HCT116 (cell line): ENCODE measurements at places on chromosomes 6 and 20.

- DNase-seq = no peak
Measured at GRCh38 chr20:21353236-21353635, 44.1 kb downstream of the NKX2-4 start.

- DNase-seq = no peak
Measured at GRCh38 chr6:97876711-97877110, 593.7 kb upstream of the MMS22L start.

- no peak for DNase-seq
Measured at GRCh38 chr6:81838724-81839426, 86.4 kb upstream of the TENT5A start.

DNA sequence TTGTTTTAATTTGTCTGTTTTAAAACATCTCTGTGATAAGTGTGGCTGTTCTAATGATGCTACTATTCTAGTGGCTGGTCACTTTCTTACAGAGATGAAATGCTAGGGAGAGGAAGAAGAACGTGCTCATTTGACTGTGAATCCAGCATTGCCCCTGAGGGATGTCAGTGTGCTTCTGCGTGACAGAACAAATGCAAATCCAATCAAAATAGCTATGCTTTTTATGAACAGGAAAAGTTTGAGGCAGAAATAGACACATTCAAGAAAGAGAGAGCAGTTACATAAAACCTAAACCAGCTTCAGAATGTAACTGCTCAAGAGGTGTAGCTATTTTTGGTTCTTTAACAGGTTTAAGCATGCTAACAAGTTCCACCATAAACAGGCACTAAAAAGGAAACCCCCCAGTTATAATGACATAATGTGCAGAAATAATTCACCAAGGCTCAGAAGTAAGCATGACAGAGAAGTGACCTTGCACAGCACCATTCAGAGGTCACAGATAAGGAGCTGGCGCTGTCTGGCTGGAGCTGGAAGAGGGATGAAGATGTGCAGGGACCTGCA, 385.3 kb downstream of the EPM2A start:
- DNase-seq = no peak

DNA sequence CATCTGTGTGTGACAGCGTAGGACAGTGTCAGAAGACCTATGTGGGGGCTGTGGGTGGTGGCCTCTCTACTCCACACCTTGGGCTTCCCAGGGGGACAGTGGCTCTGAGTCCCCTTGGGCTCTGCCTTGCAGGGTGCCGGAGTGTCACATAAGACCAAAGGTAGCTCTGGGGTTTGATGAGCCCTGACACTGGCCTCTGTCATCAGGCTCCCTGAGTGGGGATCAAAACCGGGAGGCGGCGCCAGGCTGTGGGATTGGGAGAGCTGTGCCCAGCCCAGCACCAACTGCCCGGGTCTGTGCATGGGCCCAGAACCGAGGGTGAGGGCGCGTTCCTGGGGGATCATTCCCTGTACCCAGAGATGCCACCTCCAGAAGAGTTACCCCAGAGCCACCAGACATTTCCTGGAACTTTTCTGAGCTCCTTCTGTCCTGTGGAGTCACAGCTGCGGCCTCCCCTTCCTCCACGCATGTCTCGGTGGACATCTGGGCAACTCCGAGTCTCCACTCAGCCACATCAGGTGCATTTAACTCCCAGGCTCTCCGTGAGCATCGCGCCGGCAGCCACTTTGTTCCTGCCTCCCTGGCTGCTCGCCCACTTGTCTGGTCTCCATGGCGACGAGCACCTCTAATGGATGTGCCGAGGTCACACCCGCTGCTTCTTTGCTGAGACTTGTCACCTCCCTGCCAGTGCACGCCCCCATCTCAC, 94.7 kb downstream of the TMEM242 start:
- DNase-seq = no peak

DNA sequence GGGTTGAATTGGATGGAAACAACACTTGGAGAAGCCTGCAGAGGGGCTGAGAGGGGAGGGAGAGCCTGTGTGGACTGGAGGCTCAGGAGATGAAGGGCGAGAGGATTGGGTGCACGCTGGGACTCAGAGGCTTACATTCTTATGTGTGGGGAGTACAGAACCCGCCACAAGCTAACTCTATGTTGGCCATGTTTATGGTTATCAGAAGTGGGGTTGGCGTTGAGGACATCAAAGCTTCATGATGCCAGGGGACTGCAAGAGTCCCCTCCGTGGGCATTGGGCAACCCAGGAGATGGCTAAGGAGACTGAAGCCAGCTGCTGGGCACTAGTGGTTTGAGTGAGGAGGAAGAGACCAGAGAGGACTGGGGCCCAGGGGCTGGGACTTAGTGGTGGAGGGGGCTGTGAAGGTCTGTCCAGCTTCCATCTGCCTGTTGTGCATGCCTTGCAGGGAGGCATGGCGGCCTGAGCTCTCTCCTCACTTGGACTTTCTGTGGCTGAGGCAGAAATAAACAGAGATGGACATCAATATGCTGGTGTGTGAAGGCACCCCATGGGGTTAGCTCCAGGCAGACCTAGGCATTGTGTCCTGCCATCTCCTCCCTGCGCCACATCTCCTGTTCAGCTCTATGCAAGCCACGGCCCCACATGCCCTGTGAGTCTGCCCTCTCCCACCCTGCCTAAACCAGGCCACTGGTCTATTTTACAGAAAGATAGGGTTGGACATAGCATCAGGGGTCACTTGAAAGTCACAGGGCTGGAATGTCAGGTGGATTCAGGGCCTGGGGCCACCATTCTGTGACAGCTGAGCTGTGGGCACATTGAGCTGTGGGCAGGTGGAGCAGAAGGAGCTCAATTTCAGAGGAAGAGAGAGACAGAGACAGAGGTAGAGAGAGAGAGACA, 61.6 kb downstream of the PHACTR3 start:
- DNase-seq = no peak

DNA sequence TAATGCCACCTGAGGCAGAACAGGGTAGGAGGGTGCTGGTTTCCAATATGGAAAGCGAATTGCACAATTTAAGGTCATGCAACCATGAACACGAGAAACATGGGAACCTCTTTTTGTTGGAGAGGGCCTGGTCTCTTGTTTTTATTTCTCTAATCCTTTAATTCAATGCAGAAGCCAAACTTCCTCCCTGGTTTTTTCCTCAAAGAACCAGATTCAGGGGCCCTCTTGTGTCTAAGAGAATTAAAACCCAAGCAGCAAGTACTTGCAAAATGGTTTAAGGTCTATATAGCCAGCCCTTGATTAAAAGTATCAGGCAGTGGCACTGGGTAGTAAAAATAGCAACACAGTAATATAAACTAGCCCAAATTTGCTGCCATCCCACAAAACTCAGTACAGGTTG, 19.5 kb downstream of the GSTA4 start:
- DNase-seq = no peak

DNA sequence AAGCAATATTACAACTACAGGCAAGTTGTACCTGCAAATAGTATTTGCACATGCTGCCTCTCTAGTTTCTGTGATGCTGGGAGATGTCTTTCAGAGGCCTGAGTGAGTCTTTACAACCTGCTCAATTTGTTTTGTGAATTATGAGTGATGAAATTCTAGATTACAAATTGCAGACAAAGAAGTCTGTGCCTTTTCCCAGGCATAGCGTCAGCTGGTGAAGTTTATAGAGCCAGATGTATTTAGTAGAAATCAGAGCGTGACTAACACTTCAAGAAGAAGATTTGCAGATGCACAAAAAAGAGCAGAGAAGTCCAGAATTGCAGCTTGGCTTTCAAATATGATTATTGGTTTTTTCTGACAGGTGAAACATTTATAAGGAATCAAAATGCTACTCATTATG, 289.9 kb downstream of the PLCB1 start:
- DNase-seq = no peak

DNA sequence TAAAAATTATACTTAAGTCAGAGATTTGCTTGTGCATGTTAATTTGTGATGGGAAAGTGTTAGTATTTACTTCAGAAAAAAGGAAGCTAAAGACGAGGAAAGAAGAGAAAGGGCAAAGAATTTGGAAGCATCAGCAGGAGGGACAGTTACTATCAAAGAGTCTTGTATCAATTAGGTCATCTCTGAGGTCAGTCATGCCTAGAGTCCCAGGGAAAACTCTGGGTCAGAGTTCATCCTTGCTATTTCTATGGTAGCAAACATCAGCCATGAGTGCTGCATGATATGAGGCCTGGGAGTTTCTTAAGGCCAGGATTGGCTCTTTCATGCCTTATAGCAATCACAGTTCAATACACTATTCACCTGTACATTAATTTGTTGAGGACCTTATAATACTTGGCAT, 292.9 kb downstream of the FARS2 start:
- no peak for DNase-seq

DNA sequence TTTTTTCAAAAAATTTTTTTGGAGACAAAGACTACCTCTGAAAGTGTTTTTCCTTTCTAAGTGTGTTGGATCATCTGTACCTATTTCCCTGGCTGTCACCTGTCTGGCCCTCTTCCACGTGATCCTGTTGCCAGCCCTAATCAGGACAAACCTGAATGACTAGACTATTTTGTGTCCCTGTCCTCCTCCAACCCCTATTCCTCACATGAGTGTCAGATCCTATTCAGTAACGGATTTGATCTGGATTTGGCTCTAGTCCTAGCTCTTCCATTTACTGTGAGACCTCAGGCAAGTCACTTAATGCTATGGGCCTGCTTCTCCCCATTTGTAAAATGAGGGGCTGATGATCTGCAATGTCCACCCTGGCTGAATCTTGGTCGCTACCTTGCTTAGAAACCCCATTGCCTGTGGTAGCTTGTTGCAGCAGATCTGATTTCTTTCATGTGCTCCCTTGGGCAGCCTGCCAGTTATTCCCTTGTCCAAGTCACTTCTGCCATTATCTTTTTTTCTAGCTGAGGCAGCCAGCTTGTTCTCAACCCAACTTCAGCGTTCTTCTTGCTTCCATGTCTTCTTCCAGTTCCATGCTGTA, 4.8 kb downstream of the PHF20 start:
- DNase-seq = no peak

GRCh38 chr6:84801250-84801649, 36.9 kb upstream of the TBX18 start:
- no peak for DNase-seq

- no peak for DNase-seq
Measured at GRCh38 chr6:90168693-90169131, 127.9 kb downstream of the BACH2 start.

GRCh38 chr20:25548613-25549086, 36.7 kb downstream of the NINL start:
- DNase-seq = no peak

DNA sequence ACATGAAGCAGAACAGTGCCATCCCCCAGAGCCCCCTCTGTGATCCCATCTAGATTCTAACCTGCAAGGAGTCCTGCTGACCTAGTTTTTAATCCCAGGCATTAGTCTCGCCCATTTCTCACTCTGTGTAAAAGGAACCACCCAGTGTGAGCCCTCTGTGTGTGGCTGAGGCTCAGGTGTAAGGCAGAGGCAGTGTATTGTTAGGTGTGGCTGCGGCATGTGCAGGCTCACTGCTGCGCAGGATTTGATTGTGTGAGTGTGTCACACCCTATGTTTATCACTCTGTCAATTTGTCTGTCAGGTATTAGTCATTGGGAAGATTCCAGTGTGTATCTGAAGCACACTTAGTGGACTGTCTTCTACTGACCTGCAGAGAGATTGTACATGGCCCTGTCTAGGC, 13.7 kb upstream of the CST8 start:
- DNase-seq = no peak

DNA sequence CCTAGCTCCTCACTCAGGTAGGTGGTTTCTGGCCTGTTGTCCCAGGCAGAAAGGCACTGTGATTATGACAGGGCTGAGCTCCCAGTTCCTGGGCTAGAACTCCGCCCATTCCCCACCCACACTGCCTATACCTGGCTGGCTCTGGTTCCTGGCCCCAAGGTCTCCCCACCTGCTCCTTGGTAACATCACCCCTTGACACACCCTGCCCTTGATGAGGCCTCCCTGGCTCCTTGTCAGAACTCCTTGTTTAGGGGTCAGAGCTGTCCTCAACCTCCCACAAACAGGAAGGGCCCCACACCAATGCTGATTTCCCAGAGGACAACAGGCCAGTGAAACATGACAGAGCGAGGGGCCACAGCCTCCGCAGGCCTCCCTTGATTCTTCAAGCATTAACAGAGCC, 15.5 kb upstream of the MYMX start:
- DNase-seq = no peak

DNA sequence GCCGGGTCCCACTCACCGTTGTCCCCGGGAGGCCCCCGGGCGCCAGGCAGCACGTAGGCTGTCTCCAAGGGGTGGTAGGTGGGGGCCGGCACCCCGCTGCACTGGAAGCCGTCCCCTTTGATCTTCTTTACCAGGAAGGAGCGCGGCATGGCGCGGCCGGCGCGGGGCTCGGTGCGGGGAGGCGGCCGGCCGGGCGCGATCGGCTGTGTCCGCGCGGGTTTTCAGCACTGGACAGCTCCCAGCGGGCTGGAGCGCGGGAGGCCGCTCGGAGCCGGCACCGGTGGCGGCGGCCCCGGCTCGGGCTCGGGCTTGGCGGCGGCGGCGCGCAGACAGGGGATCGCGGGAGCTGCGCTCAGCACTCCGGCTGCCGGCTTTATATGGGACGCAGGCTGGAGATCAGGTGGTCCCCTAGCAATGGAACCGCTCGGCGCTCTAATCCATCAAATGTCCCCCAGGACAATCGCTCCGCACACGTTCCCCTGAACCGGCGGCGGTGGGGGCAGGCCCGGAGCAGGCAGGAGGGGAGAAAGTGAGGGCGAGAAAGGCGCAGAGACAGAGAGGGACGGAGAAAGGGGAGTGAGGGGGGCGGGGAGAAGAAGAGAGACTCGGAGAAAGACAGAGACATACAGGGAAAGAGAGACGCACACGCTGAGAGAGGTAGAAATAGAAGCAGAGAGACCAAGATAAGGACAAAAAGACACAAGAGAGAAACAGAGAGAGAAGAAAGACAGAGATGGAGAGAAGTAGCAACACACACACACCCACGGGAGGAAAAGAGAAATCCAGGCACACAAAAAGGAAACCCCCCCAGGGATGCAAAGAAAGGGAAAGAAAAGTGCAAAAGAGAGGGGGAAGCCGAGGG, at the start of gene SCRT2:
Gene SCRT2 (minus strand): TSS at position 350 of the 862 bp plus-strand sequence. CDS start 201 bp downstream, at position 149.
- DNase-seq = no peak
